ENCODE measurements at places on chromosomes 1 and 21.

DNA sequence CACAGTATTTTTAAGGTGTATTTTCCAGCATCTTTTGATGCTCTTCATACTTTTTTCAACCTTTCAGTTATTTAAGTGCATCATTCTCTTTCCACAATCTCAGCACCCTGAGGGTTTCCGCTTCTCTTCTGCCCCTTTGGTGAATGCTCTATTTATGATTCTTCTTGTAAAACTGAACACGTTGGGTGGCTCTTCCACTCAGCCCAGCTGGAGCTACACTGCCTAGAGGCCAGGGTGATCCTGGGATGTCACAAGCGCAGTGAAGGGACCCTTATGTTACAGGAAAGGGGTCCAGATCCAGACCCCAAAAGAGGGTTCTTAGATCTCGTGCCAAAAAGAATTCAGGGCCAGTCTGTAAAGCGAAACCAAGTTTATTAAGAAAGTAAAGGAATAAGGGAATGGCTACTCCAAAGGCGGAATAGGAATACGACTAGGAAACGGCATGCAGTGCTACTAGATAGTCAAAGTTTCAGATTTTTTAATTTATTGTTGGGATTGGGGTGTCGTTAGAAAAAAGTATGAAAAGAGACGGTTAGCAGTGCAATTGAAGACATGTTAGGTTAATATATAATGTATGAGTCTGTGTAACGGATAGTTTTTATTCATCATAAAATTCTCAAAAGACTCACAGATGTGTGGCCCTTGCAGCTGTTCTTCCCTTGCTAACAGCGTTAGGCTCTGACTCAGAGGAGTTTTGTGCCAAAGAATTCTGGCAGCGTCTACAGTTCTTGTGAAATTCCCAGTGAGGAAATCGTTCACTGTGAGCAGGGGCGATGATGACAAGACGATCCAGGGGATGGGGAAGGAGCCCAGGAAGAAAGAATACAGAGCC, 14.4 kb upstream of the ERVH48-1 start:
- DNase-seq, result no peak

DNA sequence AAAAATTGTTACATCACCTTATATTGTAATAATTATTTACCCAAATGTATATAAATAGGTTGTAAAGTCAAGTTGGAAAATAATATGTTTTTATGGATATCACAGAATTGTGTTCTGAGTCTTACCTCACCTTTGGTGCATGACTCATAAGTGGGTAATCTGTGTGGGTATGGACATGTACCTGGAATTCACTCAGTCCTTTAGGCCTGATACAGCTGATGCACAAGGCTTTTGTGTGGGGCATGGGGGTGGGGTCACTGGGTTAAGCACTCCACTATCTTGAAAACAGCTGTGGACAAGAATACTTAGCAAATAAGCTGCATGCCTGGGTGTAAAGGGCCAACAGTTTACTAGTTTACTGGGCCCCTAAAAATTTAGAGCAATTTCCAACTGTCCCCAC, 34.4 kb downstream of the INKA2 start:
- no peak for DNase-seq

GRCh38 chr1:109616391-109616790, 3.0 kb downstream of the GNAT2 start:
- DNase-seq, result no peak

GRCh38 chr1:209493559-209493958, 90.0 kb upstream of the CAMK1G start:
- no peak for DNase-seq

- DNase-seq, result no peak
Observed at GRCh38 chr1:200659269-200659668, 10.4 kb downstream of the DDX59 start.

GRCh38 chr1:34250342-34250741, 73.6 kb downstream of the C1orf94 start:
- no peak for DNase-seq

GRCh38 chr1:246969621-246970020, 37.9 kb upstream of the AHCTF1 start:
- DNase-seq, result no peak

- DNase-seq, result no peak
Observed at GRCh38 chr1:184759112-184759511, 4.5 kb upstream of the EDEM3 start.

DNA sequence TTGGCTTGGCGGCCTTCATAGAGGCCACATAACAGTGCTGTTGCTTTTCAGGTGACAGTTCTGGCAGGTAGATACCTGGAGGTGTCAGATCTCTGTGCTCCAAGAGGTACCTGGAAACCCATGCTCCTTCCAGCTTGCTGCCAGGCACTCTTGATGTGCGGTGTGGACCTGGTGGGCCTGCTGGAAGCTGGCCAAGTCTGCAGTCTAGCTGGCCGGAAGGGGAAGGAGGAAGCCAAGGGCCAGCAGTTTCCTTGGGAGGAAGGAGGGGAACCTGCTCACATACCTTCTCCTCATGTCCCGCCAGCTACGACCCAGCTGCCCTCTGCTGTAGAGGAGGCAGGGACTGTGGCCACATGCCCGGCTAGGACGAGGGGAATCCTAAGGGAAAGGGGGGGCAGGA, 166.4 kb upstream of the AJAP1 start:
- DNase-seq, result no peak

All from NCI-H1048 (cell line).